ENCODE measurements at places on chromosomes 16 and 17. TPM values are rescaled to one million over a fixed set of nuclear protein-coding genes. Genes with fewer than 3 reads are reported as not detected.

The WSCD1 gene
- total RNA-seq: 0.13 TPM

The CDRT15 gene
- total RNA-seq: not detected

The CD300A gene
- total RNA-seq: 3.1 TPM

The SRCAP gene
- total RNA-seq: 76.3 TPM

The ANKFN1 gene
- total RNA-seq: not detected

The FOXN1 gene
- not detected for total RNA-seq

The C1QTNF8 gene
- not detected for total RNA-seq

The EVI2B gene
- total RNA-seq: 29.8 TPM

The MYCBPAP gene
- total RNA-seq: 0.83 TPM
